GM20000 (cell line): ENCODE measurements at places on chromosomes 7 and 10.

DNA sequence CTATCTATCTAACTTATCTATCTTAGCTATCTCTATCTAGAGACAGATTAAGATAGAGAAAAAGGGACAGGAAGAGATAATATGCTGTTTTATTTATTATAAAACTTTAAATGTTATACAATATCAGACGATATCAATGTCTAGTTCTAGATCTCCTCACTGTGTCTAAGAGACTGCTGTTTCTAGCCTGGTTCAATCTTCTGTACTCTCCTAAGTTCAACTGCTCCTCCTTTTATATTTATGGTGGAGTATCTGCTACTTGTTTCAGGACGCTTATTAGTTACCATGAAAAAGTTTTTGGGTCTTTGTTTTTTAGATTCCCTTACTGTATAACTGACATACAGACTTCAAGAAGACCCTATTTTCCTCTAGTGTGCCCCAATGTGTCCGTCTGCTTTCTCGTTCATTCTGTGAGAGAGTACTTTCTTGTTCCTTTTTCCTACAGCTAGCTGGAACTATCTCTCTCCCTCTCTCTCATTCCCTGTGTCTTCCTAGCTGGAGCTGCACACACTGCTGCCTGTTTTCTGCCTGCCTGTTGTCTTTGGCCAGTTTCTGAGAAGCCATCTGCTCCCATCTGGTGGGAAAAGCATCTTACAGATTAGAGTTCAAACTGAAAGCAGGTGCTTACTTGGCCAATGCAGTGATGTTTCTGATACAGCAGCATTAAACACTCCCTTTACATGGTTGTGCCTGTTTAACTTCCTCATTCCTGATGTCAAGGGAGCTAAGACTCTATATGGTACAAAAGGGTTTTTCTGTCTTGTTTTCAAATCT, 49.4 kb upstream of the ARL4A start:
- no peak for DNase-seq

DNA sequence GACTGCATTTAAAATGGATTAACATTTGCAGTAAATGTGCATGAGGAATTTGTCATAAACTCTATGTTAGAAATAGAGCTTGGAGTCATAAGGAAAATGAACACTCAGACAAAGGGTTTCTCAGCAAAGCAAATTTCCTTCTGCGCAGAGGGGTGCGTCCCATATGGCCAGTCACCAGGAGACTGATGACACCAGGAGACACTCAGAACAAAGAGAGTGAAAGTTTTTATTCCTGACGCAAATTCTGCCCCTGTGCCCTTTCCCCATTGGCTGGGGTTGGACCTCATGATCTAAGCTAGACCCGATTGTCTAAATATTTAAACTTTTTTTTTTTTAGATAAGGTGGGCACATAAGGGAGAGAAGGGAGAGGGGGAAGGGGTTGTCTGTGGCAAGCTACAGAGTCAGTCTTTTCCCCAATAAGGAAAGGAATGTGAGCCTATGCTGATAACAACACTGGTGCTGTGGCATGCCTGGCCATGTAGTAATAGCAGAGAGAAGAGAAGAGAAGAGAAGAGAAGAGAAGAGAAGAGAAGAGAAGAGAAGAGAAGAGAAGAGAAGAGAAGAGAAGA, 202.0 kb downstream of the POM121L12 start:
- DNase-seq, result no peak

- peak; percentile 18 for DNase-seq
Observed at GRCh38 chr10:21493784-21494183, 31.7 kb downstream of the SKIDA1 start.

DNA sequence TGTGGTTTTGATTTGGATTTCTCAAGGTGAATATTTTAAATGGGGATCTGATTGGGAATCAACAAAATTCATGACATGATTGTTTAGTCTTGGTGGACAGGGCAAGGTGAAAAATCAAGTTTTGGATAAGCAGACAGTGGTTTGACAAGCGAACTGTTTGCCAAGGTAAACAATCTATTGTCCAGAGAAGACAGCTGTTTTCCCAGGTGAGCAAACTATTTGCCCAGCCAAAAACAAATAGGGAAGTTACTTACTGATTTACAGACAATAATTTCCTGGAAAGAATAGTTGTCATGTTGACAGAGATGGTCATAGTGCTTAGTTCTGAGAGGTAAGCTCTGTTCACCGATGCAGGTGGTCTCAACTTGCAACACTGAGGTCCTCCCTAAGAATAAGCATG, 94.0 kb upstream of the STEAP1B start:
- DNase-seq, result no peak

DNA sequence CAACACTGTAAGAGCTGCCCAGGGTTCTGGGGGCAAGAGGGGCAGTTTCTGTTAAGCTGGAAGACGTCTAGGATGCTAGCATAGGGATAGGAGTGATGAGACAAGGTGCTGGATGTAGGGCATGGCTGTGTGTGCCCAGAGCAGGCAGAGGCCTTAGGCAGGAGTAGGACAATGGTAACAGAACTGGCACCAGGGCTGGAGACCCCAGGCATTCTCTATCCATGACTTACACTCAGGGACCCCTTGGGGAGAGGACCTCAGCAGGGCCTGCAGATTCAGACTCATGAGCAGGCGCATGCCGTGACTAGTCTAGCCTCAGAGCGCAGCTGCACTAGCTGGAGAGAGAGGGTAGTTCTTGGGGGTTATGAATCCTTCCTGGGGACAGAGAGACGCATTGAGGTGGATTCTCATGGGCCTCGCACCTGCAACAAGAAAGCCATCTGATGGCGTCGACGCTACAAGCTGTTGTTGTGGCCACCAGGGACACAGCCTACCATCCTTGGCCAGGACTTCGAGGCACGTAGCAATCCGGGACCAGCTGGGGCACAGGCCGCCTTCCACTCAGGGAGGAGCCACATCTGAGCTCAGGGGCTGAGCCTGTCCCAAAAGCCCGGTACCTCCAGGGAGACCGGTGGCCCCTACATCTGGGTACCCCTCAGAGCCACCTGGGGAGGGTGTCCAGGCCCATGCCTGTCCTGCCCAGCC, 474.1 kb downstream of the PTPRN2 start:
- DNase-seq, result no peak

- peak; percentile 45 for DNase-seq
Observed at GRCh38 chr7:153381275-153382040, 621.9 kb downstream of the ACTR3B start.

- DNase-seq, result no peak
Observed at GRCh38 chr10:58746474-58747185, 234.0 kb downstream of the BICC1 start.

- DNase-seq, result no peak
Observed at GRCh38 chr7:145909991-145910513, 206.5 kb upstream of the CNTNAP2 start.

GRCh38 chr7:69208848-69209247, 389.4 kb upstream of the AUTS2 start:
- DNase-seq, result peak; percentile 41

DNA sequence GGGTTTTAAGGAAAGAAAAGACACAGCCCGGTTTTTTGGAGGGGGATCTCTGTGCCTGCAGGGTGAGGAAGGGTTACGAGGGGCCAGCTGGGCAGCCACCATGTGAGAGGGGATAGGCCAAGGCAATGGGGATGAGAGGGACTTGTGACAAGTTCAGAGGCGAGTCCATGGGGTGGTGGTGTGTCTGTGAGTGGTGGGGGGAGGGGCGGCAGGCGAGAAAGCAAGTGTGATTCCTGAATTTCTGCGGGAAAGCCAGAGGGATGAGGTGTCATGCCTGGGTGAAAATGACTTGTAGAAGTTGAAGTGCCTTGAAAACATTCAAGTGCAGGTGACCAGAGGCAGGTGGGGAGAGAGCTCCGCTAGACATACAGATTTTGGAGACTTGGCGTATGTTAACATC, 61.0 kb upstream of the RNF32 start:
- DNase-seq, result no peak

- DNase-seq, result no peak
Observed at GRCh38 chr10:91284486-91285090, 64.1 kb downstream of the PCGF5 start.

DNA sequence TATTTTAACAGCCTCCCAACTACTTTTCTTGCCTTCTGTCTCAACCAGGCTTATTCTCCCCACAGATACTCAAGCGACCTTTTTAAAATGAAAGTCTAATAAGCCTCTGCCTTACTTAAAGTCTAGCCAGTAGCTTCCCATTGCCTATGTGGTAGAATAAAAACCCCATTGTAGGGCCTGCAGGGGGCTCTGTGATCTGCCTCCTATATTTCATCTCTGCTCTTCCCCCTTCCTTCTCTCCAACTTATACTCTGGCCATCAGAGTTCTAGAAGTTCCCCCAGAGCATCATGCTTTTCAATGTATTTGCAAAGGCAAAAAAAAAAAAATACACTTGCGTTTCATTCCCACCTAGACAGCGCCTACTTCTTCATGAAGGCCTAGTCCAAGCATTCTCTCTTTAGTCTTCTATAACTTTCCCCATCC, 167.7 kb upstream of the ADO start:
- DNase-seq, result no peak

DNA sequence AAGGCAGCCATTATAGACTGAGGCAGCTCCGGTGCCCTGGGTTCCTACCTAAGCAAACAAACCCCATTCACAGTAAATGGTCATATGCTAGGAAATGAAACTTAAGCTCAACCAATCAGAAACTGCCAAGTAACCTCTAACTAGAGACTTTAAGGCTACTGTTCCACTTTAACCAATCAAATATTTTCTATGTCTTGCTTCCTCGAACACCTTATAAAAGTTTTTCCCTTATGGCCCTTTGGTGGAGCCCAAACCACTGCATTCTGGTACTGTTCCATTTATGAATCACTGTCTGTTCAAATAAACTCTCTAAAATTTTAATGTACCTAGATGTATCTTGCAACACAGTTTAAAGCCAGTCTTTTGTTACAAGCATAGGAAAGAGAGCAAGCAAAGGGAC, 361.1 kb downstream of the HGF start:
- no peak for DNase-seq

GRCh38 chr7:33707427-33707826, 197.9 kb upstream of the BMPER start:
- no peak for DNase-seq

GRCh38 chr7:116257156-116257555, 46.8 kb downstream of the TES start:
- no peak for DNase-seq

DNA sequence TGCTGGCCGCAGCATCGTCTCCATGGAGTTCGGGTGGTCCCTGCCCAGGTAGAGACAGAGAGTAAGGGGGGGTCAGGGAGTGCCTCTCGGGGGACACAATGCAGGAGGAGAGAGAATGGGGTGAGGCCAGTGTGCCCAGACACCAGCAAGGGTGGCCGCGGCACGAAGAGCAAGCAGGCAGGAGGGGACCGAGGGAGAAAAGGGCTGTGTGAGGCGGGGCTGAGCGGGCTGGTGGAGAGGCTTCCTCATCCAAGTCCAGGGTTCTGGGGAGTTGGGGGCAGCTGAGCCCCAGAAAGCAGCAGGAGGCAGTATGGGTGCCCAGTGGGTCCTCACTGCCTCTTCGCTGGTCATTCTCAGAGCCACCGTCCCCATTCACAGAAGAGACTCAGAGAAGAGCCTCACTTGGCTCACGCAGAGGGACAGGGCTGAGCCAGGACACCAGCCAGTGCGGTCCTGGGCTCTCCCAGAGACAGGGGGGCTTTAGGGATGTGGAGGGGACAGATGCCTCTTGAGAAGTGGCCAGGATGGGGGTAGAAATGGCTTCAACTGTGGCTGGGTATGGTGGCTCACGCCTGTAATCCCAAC, 78.9 kb downstream of the MICALL2 start:
- DNase-seq, result no peak

DNA sequence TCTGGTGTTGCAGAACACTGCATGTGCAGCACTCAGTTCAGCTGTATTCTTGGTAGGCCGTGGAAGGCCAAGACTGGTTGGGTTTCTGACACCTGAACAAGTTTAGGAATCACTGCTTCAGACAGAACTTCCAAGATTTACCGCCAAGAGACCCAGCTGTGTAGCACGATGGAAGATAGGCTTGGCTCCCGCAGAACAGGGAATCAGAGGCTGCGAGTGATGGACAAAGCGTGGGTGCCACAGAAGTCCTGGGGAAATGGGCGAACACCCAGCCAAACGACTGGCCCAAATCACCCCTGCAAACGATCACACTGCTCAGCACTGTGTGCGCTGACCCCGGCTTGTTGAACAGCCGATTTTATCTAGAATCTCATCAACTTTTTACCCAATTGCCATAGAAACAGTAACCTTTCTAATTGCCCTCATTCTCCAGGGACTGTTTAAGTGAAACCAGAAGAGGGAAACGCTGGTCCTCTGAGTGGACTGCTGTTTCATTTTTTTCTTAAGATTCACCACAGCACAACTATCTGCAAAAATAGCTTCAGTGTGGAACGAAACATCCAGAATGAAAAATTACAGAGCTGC, 17.9 kb downstream of the ZFAND2A start:
- no peak for DNase-seq

GRCh38 chr7:100835903-100836811, 8.8 kb upstream of the EPHB4 start:
- DNase-seq, result peak; percentile 13

DNA sequence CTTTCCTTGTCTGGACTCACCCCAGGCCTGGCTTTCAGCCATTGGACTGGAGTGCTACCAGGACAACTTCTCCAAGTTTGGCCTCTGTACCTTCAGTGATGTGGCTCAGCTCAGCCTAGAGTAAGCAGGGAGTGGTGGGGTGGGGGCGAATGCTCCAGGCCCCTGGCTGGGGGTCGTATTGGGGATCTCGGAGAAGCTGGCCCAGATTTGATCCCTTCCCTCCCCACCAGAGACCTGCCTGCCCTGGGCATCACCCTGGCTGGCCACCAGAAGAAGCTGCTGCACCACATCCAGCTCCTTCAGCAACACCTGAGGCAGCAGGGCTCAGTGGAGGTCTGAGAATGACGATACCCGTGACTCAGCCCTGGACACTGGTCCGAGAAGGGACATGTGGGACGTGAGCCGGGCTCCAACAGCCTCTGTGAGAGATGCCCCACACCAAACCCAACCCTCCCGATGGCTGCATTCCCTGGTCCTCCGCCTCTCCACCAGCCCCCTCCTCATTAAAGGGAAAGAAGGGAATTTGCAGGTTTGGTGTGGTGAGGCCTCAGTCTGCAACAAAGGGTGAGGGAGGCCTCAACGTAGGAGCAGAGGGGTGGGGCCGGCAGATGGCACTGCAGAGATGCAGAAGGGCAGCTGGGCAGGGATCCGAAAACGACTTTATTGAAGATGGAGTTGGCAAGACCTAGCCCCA, 14.8 kb downstream of the TRPV6 start:
- no peak for DNase-seq

- DNase-seq, result no peak
Observed at GRCh38 chr7:47284691-47285635, 296.9 kb downstream of the TNS3 start.

DNA sequence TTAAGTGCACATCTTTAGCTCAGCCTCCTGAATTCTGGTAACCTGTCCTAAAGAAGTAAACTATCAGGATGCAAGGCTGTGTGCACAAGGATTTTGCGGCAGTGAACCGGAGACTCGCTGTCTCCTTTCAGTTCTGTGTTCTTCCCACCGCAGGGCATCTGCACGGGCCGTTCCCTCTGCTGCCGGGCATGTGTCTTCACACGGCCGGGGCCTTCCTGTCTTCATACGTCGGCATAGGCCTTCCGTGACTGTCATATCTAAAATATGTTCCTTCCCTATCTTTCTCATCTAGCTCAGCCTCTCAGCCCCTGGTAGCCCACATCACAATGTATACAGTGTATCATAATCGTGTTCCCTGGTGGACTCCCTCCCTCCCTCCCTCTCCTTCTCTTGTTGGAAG, 16.4 kb downstream of the PALD1 start:
- DNase-seq, result no peak

GRCh38 chr10:9579110-9579705, 1438.5 kb upstream of the CELF2 start:
- no peak for DNase-seq
